Stimulated activated CD8-positive, alpha-beta memory T cell treated with anti-CD3 and anti-CD28 coated beads, Interleukin-4, amount 100 ng/mL, for 4 hours (primary cell): ENCODE measurements at places on chromosomes 13 and 19.

DNA sequence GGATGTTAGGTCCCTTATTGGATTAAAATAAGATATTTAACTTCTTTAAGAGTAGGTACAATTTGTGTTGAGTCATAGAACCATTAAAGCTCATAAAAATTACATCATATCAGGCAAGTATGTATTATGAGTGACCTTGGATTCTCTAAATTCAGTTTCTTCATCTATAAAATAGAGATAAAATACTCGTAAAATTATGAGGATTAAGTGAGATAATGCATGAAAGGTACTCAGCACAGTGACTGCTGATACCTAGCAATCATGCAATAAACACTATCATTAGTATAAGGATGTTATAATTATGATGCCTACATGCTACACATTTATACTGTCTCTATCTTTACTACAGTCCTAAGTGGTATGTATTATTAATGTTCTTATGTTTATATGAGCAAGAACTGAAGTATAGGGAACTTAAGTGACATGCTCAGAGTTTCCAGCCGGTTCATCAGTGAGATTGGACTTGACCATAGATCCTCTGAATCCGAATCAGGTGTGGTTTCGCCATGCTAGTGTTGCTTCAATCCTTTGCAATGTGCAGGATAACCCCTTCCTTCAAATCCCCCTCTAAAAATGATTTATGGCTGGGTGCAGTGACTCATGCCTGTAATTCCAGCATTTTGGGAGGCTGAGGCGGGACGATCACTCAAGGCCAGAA, 22.9 kb upstream of the FRY start:
- no peak for DNase-seq

DNA sequence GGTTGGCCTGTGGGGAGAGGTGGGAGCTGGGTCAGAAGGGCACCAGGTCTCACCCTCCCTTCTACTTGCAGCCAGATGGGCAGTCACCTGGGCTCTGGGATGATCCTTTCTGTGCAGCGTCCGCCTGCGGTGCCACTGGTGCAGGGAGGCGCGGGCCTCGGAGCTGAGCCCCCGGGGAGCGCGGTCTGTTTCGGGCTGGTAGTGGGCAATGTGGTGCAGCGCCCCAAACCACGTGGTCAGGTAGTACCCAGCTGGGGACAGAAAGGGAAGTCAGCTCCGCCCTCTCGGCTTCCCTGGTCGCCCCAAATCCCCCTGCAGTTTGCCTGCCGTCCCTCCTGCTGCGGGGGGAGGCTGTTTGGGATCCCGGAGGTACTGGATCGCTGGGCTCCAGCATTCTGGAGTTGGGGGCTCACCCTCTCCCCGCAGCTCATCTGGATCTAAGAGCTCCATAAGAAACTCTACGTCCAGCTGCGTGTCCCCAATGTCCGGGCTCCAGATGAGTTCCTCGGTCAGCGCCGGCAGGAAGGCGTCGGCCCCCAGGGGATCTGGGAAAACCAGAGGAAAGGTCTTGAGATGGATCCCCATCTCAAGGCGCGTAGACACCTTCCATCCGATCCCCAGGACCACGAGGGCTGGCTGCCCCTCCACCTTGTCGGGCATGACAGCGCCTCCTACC, 8.8 kb downstream of the RINL start:
- no peak for DNase-seq

DNA sequence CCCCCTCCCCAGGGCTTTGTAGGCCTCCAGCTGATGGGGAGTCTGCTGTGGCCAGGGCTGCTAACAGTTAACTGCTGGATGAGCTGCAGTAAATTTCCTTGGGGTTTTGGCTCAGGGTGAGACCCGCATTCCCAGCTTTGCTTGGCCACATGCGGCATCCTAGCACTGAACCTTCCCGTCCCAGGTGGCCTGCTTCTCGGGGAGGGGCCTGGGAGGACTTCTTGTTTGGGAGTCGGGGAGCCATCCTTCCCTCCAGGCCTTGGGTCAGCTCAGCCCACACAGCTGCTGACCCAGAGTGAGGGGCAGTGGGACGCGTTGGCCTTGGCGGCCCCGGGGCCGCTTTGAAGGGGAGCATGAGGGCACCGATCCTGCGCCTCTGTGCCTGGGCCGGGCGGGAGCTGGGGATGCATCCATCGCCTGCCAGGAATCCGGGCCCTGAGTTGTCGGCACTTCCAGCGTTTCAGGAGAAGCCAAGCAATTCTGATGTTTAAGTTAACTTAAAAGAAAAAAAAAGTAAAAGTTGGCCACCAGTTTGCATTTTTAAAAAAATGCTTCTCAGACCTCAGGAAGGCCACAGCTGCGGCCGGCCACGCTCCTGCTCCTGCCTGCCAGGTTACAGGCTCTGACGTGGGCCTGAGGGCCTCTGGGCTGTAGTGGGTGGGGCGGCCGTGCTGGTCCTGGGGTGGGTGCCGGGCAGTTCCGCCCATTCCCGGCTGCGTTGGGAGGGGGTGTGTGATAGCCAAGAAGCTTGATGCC, 27.7 kb downstream of the CRTC1 start:
- DNase-seq, result no peak

- no peak for DNase-seq
Measured at GRCh38 chr19:45560686-45561085, 23.9 kb downstream of the OPA3 start.

- no peak for DNase-seq
Measured at GRCh38 chr13:110531671-110532083, 29.8 kb downstream of the RAB20 start.

- no peak for DNase-seq
Measured at GRCh38 chr19:52494518-52494917, 33.0 kb upstream of the ZNF808 start.

GRCh38 chr19:729965-730668, 20.8 kb upstream of the MISP start:
- DNase-seq, result no peak

DNA sequence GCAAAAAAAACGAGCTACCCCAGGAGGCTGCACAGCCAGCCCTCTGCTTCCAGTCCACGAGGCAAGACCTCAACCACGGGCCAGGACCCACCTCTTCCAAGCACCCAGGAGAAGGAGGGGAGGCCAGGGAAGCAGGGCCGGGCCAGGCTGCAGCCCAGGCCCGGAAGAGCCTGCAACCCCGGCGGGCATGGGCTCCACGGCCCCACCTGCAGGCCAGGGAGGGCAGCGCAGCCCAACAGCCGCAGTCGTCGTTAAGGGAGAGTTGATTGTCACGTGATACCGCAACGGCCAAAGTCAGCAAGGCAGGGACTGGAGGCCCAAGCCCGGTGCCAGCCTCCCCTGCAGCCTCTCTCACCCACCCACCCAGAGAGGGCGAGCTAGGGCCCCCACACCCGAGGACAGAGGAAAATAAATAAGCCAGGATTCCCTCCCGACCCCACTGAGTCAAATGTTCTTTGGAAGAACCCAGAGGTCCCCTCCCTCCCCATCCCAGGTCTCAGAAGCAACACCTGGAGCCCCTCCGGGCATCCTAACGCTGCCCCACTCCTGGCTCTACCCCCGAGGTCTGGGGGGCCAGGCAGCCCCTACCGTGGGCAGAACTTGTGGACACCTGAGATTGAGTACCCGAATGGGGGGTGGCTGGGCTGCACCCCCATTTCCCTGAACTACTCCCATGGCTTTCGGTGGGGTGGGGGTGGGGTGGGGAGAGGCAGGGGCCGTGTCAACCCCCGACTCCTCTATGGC, 5.2 kb upstream of the REXO1 start:
- DNase-seq, result peak; percentile 56

GRCh38 chr19:31100981-31101380, 248.3 kb downstream of the TSHZ3 start:
- DNase-seq, result no peak

GRCh38 chr19:14059093-14059480, 2.8 kb downstream of the PALM3 start:
- DNase-seq, result no peak

DNA sequence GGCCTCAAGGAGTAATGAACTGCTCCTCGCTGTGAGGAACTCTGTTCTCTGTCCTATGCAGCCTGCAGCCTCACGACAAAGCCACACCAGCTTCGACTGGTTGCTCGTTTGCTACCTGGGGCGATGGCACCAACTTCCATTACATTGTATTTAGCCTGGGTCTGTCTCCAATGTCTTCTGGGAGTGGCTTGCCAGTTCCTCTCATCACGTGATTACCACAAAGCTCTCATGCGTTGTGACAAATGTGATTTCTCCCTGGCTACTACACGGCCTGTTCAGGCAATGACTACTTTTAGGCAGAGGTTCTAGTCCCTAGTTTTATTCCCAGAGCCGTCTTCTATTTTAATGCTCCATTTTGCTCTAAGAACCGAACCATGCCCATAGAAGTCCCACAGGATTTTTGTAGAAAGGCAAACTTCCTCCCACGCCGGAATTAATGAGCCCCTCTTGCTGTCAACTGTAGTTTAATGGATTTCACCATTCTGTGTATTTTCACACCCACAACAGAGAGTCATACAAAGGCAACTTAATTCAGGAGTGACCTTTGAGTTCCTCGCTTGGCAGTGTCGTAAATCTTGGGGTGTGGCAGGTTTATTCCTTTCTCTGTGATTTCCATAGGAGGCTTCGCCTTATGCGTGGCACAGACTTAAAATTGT, 351.9 kb downstream of the EFNB2 start:
- DNase-seq, result no peak

DNA sequence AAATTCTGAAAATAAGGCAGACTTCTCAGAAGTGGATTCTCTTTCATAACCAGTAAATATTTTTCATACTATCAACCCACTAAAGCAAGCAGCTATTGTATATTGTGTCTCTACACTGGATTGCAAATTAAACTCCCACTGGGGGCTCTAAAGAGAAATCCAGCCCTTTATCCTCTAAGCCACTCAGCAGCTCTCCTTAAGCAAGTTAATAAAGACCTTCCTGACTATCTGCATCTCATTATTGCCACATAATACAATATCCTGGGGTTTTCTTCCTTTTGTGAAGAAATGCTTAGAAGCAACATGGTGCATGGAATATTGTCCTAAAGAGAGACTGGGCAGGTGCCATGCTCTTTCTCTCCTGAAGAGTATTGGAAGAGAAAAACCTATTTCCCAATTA, 521.3 kb downstream of the MYO16 start:
- no peak for DNase-seq

DNA sequence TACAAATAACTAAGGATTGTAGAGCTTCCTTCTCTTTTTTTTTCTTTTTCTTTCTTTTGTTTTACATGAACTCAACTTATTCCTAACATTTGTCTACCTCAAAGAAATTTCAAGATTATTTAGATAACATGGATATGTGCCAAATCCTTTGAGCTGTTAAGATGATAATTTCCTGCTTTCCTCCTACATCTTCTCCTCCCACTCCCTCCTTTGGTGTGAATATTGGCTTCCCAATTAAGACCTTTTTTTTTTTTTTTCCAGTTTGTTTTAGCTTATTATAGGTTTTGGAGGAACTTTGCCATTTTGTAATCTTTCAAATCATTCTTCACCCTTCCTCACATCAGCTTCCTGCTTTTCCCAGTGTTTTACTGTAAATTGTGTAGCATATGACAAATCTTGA, 10.6 kb downstream of the NHLRC3 start:
- DNase-seq, result no peak

- DNase-seq, result no peak
Measured at GRCh38 chr13:82597747-82598146, 1284.5 kb downstream of the SLITRK1 start.
